Stimulated activated CD4-positive, alpha-beta T cell treated with anti-CD3 and anti-CD28 coated beads, TNF-alpha, amount 100 ng/mL, for 4 hours (primary cell): ENCODE measurements at places on chromosomes 5 and 9.

GRCh38 chr5:93165559-93165958, 415.5 kb downstream of the NR2F1-AS1 start:
- no peak for DNase-seq

DNA sequence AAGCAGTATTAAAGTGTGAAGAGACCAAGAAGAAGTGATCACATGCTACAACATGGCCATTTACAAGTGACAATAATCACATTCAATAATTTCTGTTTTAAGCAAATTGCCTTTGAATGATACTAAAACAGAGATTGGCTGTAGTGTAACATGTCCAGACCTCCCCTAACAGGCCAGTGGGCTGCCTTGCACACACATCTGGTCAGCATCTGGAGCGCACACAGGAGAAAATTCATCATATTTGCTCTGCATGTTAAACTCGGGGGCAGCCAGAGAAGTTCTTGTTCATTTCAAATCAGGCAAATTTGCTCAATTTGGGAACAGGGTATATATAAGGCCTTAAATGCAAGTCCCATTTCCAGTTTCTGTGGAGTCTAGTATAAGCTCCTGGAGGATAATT, 111.1 kb upstream of the FBXL7 start:
- DNase-seq, result no peak

DNA sequence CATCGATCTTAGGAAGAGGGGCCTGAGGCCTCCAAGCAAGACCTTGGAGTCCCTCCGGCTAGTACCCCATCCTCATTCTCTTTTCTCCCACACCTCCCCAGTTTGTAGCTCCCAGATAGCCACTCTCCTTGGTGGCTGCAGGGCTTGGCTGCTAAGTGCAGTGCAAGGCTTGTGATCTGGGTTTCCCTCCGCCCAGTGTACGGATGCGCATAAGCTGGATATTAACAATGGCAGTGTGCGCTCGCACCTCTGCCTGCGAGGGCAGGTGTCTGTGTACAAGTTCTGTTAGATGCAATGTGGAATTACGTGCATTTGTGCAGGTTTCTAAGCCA, 71.0 kb upstream of the TBCA start:
- DNase-seq, result no peak

DNA sequence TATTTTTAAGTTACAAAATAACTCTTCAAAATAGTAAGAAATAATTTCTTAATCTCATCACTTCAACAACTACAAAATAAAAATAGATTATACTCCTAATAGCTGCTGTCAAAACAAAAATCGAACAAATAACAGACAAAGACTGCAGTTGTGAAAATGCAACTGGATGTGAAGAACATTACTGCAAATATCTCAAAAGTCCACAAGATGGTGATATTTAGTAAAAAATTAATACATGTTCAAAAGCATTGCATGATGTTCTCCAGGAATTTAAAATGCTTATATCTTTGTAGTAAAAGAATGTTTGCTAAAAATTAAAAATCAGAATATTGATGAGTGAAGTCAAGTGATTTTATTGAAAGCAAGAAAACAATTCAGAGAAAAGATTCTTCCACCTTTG, 66.2 kb downstream of the MPDZ start:
- DNase-seq, result no peak

DNA sequence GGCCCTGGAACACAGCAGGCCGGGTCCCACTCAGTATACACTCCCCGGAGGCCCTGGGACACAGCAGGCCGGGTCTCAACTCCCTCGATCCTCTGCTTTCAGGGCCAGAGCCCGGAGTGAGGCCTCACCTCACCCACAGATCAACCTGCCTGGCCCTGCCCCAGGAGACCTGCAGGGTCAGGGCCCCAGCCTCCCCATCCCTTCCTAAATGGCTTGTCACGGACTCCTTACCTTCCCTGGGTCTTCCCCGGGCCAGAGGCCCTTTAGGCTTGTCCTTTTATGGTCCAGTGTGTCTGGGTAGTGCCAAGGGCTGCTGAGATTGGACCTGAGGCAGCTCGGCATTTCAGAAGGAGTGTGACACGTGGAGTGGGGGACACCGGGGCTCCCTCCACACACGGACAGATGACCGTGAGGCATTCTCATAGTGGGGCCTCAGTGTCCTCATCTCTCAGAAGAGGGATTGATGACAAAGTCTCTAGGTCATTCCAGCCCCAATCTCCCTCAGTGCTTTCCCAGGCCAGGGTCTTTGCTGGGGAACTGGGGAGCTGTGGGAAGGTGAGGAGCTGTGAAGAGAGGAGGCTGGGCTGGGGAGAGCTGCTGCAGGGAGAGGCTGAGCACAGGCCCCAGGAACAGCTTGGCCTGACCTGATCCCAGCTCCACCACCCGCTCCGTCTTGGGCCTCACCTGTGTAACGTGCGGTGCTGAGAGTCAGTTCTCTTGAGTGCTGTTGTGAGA, 18.0 kb upstream of the PLEKHG4B start:
- no peak for DNase-seq

GRCh38 chr9:136711751-136712689, at the start of gene DIPK1B:
TSS of gene DIPK1B (plus strand) at chr9:136712572. CDS start at chr9:136712666, 94 bp downstream.
- no peak for DNase-seq

GRCh38 chr5:115209279-115209678, 39.6 kb upstream of the TRIM36 start:
- no peak for DNase-seq

- no peak for DNase-seq
Observed at GRCh38 chr9:7549249-7549648, 250.3 kb downstream of the DMAC1 start.

DNA sequence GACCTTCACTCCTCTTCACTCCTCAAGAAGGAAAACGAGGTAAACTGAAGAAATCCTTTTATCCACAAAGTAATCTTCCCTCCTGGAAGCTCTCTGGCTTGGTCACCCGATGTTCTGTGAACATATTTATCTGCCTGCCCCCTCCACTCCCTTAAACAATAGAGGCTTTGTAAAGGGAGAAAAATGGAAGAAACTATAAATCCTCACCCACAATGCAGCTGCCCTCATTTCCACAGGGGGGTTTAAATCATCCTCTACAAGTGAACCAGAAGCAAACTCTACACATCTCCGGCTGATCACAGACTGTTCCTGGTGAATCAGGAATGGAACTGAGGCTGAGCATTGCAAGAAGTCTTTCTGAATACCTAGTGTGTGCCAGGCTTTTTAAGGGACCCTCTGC, 7.2 kb downstream of the INSYN2B start:
- DNase-seq, result no peak

DNA sequence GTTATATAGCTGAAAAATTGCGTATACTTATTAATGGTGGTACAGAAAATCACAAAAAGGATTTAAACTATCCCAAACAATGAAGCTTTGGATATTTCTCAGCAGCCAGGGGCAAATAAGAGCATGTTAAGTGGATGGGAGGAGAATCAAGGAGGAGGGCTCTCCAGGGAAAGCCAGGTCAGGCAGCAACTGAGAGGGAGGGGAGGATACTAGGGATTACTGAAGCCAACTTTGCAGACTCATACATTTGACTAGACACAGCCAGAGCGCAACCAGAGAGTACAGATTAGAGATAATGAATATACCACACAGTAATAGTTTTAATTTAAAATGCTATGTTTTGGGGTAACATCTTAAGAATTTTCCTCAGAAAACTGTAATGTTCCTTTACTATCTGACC, 360.2 kb downstream of the HCN1 start:
- DNase-seq, result no peak

- peak; percentile 92 for DNase-seq
Observed at GRCh38 chr5:151080613-151081430, at the start of gene TNIP1. TSS of gene TNIP1 (minus strand) at chr5:151081034. CDS start at chr5:151065095, 15,939 bp downstream.

- no peak for DNase-seq
Observed at GRCh38 chr5:157761690-157762621, 18.4 kb downstream of the LSM11 start.

DNA sequence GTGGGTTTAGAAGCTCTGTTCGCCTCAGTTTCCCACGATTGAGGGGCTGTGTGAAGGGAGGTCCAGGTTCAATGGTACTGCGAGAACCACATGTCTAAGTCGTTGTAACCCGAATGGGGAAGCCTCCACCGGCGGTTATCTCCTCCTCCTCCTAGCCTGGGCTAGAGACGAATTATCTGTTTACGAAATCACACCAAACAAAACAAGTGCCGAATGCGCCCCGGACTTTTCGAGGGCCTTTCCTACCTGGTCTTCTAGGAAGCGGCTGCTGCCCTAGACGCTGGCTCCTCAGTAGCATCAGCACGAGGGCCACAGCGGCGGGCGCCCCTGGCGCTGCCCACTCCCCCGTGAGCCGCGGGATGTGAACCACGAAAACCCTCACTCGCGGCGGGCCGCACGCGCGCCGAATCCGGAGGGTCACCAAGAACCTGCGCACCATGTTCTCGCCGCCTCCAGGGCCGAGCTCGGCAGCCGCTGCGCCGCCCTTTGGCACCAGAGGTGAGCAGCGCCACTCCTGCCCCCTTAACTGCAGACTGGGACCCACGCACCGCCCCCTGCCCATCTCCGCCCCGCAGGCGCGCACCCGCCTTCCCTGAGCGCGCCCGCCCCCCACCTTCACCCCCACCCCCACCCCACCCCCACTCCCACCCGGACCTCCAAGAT, at the start of gene CDKN2A:
Gene CDKN2A, minus strand, starts transcription at position 500 of the 663 bp plus-strand sequence.
- no peak for DNase-seq

GRCh38 chr9:122318284-122318683, 52.5 kb upstream of the PTGS1 start:
- no peak for DNase-seq

- DNase-seq, result no peak
Observed at GRCh38 chr5:57816108-57816507, 333.5 kb upstream of the ACTBL2 start.

DNA sequence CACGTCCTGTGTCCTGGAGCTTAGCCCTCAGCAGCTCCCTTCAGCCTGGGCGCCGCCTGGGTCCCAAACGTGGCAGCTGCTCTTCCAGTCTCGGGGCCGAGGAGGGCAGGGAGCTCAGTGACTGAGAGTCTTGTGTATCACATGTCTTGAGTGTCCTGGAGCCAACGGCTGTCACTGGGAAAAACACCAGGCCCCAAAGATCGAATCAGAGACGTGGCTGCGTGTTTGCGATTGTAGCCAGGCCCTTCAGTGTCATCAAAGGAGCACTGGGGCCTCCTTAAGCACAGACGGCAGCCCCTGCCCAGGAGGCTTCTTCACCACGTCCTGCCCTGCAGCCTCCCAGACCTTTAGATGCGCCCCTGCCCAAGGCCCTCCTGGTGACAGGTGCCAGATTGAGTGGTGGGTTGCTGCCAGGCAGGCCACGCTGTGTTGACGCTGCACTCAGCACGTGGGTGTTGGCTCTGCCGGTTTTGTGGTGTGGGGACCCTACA, 5.7 kb upstream of the EXOC3 start:
- no peak for DNase-seq

- DNase-seq, result no peak
Observed at GRCh38 chr5:79333852-79334557, 98.1 kb downstream of the JMY start.

- DNase-seq, result no peak
Observed at GRCh38 chr9:5510360-5510931, at the start of gene PDCD1LG2. TSS of gene PDCD1LG2 (plus strand) at chr9:5510531. CDS start at chr9:5522547, 12,016 bp downstream.

DNA sequence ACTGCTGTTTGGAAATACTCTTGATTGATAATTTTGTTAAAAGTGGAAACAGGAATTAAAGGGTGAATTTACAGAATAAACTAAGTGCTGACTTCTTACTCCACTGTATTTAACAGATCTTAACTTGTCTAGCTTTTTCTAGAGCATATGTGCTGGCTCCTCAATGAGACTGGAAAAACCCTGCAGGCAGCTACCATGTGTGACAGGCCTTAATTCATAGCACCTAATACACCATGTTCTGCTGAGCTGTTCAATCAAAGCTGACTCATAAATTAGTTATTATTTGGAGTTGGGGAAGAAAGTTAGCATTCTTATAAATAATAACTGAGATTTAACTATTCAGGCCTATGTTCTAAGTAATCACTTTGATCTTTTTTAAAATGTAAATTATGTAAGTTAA, 29.4 kb downstream of the CTNNAL1 start:
- no peak for DNase-seq

- DNase-seq, result no peak
Observed at GRCh38 chr5:76528547-76529331, 94.5 kb downstream of the F2RL2 start.

DNA sequence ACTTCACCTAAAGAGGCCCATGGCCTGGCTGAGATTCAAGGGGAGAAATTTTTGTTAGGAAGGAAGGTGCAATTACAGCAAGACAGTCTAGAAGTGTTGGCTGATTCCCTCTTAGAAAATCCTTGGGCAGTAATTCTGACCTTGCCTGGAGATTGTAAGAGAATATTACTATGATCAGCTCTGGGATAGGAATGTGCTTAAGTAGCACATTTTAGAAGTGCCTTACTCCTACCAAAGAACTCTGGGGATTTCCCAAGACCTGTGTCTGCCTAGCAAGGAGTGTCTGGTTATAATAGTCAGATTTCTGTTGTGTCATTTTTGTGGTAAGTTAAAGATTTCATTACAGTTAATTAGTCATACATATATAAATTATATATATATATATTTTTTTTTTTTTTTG, 52.3 kb downstream of the NLN start:
- DNase-seq, result no peak

DNA sequence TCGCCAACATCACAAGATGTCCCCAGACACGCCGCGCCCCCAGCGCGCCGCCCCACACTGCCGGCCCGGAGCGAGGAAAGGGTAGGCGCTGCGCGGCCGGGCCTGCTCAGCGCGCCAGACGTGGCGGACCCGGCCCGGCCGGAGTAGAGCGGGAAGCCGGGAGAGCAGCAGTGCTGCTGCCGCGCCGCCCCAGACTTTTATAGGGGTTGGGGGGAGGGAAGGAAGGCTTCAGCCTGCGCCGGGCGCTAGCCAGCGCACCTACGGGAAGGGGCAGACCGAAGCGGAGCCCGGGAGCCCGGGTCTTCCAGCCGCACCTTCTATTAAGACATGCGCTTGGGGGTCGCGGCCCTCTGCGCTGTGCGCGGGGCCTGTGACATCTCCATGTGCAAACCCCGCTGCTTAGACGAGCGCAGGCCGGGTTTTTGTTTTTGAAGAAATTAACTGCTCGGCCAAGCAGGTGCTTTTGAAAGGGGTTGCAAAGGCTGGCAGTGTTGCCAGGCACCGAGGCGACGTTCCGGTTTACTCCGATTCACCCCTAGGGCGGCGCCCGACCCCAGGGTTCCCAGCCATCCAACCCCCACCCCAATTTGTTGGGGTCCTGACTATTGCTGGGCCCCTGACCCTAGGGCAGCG, 353 bp upstream of the PAX5 start:
- no peak for DNase-seq

- DNase-seq, result no peak
Observed at GRCh38 chr5:10300246-10300645, 7.5 kb downstream of the CMBL start.

DNA sequence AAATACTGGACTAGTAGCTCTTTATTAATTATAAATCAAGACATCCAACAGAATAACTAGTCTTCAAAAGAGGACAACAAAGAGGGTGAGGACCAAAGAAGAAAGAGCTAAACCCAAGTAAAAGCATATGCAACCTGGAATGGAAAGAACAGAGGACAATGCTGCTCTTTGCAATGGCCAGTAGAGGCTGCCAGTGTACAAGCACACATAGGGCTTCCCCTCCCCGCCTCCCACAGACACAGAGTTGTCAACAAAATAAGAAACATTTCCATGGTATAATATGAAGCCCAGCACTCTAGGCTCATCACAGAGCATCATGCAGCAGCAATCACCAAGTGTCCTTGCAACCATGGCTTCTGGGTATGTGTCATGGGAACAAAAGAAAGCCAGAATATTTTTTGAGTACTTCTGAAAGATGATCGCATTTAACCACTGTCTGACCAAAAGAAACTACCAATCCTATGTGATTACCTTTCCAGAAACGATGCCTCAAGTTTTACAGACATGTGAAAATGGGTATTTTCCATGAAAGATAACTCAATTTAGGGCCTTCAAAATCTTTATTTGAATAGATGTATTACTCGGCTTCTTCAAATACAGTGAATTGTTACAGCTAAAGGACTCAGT, 58.1 kb downstream of the RFX3 start:
- peak; percentile 35 for DNase-seq

GRCh38 chr9:8346296-8346695, 546.7 kb upstream of the DMAC1 start:
- DNase-seq, result no peak
